ENCODE measurements at places on chromosomes 6 and 20.

- DNase-seq = no peak
These were observed 28.6 kb downstream of the SPATA2 start for GRCh38 chr20:49886571-49887213.

DNA sequence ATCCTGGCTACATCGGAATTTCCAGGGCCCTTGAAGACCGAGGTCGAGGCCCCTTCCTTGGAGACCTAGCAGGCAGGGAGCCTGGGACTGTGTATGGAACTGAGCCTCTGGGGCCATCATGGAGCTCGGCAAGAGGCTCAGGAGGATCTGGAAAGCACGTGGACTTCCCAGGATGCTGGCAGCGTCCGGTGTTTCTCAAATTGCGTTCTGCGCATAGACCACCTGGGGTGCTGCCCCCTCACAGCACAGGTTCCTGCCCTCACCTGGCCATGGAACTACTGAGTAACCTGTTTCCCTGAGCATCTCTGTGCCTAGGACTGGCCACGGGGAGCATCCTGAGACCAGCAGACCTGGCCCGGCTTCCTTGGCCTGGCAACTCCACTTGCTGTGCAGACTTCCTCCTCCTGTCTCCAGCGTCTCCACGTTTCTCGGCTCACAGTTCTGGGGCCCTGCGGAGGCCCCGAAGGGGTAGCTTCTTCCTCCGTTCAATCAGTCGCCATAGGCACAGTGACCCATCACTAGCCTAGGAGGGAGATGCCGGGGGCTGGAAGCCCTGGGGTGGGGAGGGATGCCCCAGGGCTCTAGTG, 144.3 kb downstream of the CDH4 start:
- DNase-seq = no peak

DNA sequence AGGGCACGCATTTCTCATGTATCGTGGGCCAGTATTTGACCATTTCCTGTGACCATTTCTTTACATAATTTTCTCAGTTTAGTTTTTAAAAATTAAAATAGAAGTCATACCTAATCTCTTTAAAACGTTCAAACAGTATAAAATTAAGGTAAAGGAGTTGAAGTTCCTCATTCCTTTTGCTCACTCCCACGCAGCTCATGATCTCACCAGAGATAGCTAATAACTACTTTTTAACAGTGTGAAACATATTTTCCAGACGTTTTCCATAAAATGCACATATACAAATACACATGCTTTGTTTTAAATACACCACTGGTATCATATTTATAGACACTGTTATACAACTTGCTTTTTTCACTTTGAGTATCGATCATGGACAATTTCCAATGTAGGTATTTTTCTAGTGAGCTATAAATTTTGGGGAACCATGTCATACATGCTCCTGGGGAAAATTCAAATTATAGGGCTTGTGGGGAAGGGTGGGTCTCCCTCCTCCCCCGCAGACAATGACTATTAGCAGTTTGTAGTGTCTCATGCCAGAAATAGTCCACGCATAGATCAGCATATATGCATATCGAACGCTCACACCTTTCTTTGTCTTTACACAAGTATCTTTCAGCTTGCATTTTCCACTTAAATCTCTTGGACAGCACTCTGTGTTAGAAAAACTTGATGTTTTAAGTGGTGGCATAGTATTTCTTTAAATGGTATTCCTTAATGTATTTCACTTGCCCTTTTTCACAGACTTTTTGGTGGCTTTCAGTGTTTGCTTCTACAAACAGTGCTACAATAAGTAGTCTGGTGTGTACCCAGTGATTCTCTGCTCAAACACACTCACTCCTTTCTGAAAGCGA, 145.5 kb upstream of the ZNF217 start:
- no peak for DNase-seq

GRCh38 chr20:61119794-61120410, 132.2 kb upstream of the CDH4 start:
- no peak for DNase-seq

DNA sequence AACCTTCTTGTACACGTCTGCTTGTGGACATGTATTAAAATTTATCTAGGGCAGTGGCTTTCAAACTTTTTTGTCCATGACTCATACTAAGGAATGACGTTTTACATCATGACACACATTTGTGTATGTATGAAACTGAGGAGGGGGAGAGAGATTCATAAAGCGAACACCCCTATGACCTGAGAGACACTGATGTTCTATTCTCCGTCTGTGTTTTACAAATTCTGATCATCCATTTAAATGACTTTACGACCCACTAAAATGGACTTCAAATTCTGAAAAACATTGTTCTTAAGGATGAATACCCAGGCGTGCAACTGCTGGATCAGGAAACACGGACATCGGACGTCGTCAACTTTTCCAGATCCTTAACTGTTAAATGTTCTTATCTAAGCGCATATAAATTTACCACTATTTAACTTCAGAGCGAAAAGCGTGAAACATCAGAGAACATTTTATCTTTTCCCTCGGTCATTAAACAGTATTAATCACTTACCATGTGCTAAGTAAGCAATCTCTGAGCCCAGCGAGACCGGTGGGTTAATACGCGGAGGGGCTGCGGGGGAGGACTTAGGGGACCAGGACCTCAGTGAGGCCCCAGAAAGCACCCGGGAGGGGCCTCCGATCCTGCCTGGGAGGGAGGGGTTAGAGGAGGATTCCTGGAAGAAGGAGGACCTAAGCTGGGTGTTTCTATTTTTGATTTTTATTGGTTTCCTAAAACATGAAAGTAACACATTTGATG, 1.2 kb downstream of the PLAGL1 start:
- no peak for DNase-seq

DNA sequence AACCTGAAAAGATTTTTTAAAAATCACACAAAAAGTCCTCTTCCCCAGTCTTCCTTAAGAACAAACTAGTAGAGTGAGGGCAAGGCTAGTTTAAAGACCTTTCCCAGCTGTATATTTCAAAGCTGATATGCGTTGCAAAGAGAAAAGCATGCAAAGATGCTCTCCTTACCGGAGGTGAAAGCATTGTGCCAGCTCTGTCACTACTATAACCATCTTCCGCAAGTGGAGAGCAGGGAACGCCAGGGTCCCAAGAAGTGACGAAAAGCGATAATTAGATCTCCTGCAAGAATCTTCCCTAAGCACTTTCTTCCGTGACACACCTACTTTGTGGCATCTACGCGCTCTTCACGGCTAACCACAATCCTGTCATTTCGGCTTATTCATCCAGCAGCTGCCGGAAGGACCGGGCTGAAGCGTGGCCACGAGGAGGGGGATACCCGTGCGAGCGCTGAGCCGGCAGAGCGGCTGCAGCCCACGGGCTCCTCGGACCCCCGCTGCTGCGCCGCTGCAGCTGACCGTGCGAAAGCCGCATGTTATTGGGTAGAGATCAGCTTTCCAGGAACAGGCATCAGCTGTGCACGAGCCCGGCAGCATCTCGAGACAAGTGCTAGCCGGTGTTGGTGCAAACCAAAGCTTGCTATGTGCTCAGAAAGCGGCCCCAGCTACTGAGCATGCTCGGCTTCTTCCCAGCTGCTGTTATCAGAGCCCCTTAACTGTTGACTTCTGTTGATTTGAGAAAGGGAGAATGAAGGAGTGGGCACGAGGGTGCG, 57.2 kb upstream of the ARHGAP18 start:
- DNase-seq = peak; percentile 58
